ENCODE measurements at places on chromosomes 2 and 18. TPM values are rescaled to one million over a fixed set of nuclear protein-coding genes. Genes with fewer than 3 reads are reported as not detected.

CTLA4 gene
- 13.7 TPM for total RNA-seq

DNA sequence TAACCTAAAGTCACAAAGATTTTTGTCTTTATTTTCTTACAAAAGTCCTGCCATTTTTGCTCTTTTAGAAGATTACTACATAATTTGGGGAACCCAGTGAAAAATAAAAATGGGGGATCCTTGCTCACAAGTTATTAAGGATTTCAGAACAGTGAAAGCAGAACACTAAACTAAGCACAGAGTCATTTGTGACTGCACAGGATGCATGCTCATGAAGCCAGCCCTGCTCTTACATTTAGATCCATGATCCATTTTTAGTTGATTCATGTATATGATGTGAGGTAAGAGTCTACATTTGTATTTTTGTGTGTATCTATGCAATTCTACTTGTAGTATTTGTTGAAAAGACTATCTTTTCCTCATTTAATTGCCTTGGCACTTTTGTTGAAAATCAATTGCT lies 21.8 kb downstream of the SP140L start:
- DNase-seq: no peak
- no peaks in the 10 kb centered on the region for H3K27me3 ChIP-seq
- H3K4me1 ChIP-seq: peaks cover 49% of the 10 kb centered on the region
- peak overlapping the region; percentile 72 for H3K27ac ChIP-seq

LRRTM4 gene
- not detected for total RNA-seq

SPATA3 gene
- total RNA-seq: not detected

DNA sequence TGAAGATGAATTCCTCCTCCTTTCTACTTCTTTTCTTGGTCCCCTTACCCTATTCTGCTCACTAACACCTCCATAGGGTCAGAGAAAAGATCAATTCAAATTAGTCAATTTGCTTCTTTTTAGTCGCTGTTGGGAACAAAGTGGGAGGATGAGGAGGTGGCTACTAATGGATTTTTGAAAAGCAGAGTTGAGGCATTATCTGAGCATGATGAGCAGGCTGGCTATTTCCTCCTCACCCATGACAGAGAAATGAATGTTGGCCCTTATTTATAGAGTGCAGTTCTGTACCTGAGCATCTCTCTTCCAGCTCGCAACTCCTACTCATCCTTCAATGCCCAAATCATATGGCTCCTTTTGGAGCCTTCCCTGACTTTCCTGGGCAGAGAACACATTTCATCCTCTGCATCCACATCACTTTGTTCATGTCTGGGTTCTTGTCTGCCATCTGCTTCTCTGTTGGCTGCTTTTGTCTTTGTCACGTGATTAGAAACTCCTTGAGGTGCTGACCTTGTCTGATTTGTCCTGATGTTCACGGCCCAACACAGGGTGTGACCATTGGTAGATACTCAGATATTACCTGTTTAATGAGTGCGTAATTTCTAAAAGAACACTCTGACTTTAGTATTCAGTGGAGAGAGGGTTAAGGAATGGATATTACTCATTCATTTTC lies 45.9 kb downstream of the CYRIA start:
- no peaks in the 10 kb centered on the region for H3K27me3 ChIP-seq
- H3K36me3 ChIP-seq: peaks cover 9% of the 10 kb centered on the region
- DNase-seq: no peak
- peaks cover 24% of the 10 kb centered on the region for H3K4me1 ChIP-seq

EVX2 gene
- total RNA-seq: not detected

GRCh38 chr18:79630281-79631095 lies 49.1 kb upstream of the CTDP1 start:
- peaks cover 20% of the 10 kb centered on the region for H3K27me3 ChIP-seq
- H3K36me3 ChIP-seq: no peaks in the 10 kb centered on the region
- H3K4me1 ChIP-seq: peaks cover 25% of the 10 kb centered on the region
